ENCODE measurements at places on chromosomes 3 and 15.

GRCh38 chr3:141047168-141047567, 4.0 kb upstream of the SPSB4 start:
- DNase-seq, result no peak

- peak; percentile 42 for DNase-seq
These were observed 21.8 kb upstream of the CLDN16 start for GRCh38 chr3:190366133-190366532.

GRCh38 chr3:13077431-13078162, 4.4 kb upstream of the IQSEC1 start:
- DNase-seq, result peak; percentile 23

DNA sequence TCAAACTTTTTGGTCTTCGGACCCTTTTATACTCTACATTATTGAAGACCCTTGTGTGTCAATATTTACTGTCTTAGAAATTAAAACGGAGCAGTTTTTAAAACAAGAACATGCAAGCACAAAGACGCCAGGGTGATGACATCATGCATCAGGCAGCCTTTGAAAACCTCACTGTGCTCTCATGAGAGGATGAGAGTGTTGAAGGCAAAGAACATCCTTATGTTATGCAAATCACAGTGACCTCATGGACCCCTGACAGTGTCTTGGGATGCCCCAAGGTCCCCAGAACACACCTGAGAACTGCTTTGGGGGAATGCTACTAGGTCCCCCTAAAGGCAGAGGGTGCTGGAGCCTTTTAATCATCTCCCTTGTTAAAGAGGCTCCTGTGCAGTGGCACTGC, 51.6 kb downstream of the CHDH start:
- DNase-seq, result peak; percentile 42

GRCh38 chr3:36874424-36874823, 70.4 kb downstream of the TRANK1 start:
- no peak for DNase-seq

- DNase-seq, result no peak
These were observed 26.3 kb downstream of the ALS2CL start for GRCh38 chr3:46667061-46667621.

GRCh38 chr3:51966486-51966885, 768 bp downstream of the PCBP4 start:
- DNase-seq, result no peak

DNA sequence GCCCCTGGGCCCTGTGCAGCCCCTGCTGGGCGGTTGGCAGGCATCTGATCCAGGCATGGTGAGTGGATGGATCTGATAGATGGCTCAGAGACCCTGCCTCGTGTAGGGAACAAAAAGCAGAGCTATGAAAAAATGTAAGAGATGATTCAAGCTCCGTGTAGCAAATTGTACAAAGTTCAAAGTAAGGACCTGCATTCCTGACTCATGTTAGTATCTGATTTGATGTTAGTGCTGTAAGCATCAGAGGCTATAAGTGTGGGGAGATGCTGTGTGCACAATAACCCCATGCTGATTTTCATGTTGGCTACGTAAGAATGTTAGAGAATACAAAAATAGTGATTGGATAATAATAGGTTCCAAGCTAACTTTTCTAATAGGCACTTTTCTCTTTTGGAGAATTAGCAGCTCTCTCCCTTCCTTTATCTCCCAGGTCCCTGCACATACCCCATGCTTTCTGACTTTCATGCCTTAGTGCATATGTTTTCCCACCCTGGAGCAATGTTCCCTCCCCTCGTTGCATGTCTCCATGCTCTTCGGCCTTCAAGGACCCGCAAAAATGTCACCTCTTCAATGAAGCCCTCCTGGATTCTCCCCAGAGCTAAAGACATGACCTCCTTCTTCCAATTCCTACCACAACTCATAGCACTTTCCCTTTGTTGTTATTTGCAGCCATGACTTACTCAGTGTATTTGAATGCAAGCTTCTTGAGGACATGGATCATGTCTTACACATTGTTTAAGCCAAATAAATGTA, 1.6 kb downstream of the CCR9 start:
- DNase-seq, result no peak

DNA sequence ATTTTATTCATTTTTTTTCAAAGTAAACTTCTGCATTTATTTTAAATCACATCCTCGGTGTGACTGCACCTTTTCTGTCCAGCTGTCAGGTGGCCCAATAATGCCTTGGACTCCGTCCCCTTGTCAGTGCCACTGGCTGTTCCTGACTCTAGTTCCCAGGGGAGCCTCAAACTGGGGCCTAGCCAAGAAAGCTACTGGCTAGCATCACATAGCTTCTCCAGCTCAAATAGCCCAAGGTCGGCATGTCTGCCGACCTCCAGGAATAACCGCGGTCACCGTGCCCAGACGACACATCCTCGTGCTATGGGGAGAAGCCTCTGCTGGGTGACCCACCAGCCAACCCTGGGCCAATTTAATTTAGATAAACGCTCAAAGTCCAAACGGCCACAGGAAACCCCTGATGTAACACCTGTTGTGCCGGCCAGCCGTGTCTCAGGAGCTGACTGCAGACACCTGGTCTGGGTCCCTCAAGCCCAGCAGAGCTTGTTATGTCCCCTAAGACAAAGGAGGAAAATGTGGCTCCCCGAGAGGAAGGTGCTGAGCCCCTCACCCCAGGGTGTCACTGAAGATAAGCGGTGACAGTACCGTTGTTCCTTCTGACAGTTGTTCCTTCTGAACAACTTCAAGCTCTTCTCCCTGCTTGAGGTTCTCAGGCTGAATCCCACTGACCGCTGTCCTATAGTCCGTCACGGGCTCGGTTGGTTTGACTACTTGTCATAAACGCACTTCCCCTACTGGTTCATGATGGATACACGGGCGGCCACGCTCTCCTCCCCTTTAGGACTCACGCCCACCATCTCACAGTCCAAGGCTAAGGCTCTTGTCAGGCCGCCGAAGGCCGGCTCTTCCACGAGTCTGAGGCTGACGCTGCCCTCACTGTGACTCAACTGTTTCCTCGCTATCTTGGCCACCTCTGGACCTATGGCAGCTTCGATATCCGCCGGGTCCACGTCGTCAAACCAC, 126.2 kb downstream of the KLF13 start:
- DNase-seq, result no peak

- DNase-seq, result no peak
These were observed 114.3 kb downstream of the LIPC start for GRCh38 chr15:58546066-58546591.

DNA sequence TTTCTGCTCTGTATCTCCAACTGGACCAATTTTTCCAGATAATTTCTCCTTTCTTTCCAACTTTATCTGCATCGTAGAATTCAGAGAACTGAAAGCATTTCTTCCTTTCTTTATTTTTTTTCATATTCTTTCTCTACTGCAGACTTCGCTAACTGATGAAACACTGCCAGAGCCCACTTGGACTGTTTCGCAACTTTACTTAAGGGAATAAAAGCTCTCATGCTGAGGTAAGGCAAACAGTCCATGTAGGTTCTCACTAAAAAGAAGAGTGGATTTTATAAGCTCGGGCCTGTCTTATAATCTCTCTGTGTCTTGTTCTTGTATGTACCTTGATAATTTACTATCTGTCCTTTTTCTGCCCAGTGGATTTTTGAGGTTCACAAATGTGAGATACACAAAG, 163.5 kb downstream of the CNTN4 start:
- no peak for DNase-seq

- DNase-seq, result no peak
These were observed 74.2 kb upstream of the FBN1 start for GRCh38 chr15:48719668-48720067.

GRCh38 chr3:27503526-27503925, 19.3 kb upstream of the SLC4A7 start:
- peak; percentile 100 for DNase-seq

- peak; percentile 51 for DNase-seq
These were observed 179.4 kb downstream of the GBE1 start for GRCh38 chr3:81581966-81582599.

DNA sequence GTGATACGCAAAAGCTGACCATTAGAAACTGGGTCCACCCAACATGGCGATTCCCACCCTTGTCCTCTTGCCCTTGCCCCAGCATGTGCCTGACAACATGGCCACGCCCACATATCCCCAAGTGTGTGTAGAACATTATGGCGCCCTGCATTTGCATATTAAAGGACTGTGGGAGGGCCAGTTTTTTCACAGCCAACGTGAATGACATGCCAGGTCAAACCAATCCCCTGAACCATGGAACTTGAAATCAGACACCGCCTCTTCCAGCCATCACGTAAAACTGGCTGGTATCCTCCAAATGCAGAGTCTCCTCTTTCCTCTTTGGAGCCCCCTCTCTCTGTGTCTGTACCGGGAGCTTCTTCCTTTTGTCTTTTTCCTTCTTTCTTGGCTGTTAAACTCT, 156.7 kb upstream of the EPHA6 start:
- no peak for DNase-seq

DNA sequence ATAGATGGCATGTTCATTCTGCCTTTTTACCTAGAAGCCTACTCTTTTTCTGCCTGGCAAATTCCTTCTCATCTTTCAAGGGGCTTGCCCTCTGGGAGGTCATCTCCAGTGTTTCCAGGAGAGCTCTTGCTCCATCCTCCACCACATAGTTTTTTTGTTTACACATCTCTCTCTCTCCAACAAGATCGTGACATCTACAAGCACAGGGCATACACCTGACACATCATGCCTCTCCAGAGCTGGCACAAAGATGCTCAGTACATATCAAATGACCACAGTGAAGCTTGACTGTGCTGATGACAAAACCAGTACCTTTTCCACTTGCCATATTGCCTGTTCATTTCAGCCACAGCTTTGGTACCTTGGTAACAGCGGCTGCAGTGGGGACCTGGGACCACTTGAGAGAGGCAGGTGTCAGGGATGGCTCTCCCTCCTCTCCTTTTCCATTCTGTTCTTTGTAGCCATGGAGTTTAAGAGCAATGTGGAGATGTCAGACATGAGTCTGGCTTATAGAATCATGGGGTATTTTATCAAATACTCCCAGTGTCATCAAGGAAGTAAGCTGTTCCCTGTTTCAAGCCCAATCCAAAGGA, 15.4 kb downstream of the ALPK3 start:
- no peak for DNase-seq

GRCh38 chr3:141336672-141337522, 31.4 kb upstream of the ZBTB38 start:
- DNase-seq, result peak; percentile 86

- DNase-seq, result no peak
These were observed 12.4 kb upstream of the MELTF start for GRCh38 chr3:197041875-197042488.

GRCh38 chr15:60626051-60626450, 147.1 kb upstream of the ICE2 start:
- DNase-seq, result no peak

- DNase-seq, result no peak
These were observed 1.7 kb downstream of the OXNAD1 start for GRCh38 chr3:16266714-16267113.

- DNase-seq, result no peak
These were observed 495.3 kb upstream of the ARPP21 start for GRCh38 chr3:35144011-35144410.

- DNase-seq, result no peak
These were observed 41.1 kb upstream of the MYZAP start for GRCh38 chr15:57550640-57551039.

DNA sequence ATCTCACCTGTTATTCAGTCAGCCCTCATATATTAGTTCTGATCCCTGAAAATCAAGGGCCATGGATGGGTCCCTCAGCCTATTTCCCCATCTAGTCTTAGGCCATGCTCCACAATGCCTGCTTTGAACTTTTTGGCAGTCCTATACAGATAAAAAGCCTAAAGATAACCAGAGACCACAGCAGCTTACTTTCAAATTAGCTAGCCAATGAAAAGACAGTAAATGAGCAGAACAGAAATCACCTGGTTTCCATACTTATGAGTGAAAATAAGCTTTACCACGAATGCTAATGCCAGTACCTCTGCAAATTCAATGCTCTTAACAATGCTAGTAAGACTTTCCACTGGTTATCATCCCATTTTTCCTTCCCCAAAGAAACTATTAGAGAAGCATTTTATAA, 141.6 kb upstream of the SPRED1 start:
- DNase-seq, result no peak

DNA sequence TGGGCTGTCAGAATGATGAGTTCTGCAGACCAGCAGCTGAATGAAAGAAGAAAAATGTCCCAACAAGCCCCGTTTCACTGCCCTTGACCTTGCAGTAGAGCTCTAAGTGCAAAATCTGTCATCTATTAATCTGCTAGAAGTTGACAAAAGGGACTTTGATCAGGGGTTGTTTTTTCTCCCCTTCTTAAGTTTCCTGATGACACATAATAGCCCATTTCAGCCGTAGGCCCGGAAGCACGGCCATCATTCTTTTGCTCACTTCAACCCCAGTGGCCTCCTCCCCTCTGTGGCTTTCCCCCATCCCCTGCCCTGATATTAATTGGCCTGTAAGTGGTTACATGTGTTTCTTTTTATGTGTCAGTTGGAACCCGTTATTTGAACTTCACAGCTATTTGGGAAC, 298.9 kb downstream of the RPLP1 start:
- DNase-seq, result no peak

GRCh38 chr3:150936693-150937092, 31.5 kb upstream of the MINDY4B start:
- DNase-seq, result no peak

- DNase-seq, result peak; percentile 32
These were observed 209.4 kb downstream of the CADPS start for GRCh38 chr3:62665627-62666437.

DNA sequence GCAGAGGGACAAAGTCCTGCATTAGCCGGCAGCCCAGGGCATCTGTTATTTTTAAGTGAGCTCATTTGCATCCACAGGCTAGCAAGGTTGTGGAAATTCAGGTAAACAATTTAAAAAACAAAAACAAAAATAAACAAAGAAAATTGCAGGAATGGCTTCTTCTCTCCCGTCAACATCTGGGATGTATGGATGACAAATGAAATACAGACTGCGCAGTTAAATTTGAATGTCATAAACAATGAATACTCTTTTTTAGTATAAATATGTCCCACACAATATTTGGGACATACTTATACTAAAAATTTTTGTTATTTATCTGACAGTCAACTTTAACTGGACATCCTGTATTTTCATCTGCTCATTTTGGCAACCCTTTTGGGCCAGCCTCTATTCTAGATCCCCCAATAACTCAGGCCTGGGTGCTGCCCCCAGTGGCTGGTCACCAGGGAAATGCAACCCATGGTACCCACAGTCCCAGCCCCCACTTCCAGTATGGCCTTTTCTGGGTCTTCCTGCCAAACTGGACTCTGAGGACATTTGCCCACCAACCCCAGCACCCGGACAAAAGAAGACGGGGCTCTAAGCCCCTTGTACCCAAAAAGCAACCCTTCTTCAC, 12.7 kb downstream of the GRM2 start:
- DNase-seq, result no peak

- peak; percentile 42 for DNase-seq
These were observed 85.4 kb upstream of the TPM1 start for GRCh38 chr15:62957130-62957529.

- no peak for DNase-seq
These were observed 72.8 kb upstream of the RARB start for GRCh38 chr3:25355034-25355885.

GRCh38 chr3:105365391-105366325, 1.1 kb upstream of the ALCAM start:
- peak; percentile 82 for DNase-seq

GRCh38 chr3:39222462-39222861, 30.1 kb upstream of the XIRP1 start:
- DNase-seq, result no peak

Data from fibroblast of the aortic adventitia (primary cell).